ENCODE measurements at places on chromosomes 1 and 21.

DNA sequence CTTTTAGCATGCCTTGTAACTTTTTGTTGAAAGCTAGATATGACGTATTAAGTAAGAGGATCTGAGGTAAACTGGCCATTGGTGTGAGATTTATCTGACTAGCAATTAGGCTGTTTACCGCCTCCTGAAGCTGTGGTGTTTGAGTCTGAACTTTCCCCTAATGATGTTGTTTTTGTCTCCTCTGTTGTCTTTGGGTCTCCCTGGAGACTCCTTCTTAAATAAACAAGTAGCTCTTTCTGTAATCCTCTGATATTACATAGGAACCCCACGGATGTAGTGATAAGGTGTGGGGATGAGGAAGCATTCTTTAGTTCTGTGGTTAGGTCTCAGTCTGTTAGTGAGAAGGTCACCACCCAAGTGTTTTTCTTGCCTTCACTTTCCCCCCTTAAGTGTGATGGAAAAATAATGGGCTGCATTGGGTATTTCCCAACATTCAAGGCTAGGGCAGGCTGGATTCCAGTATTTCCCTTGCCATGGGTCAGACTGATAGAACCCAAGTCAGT is 33.0 kb downstream of the PRSS38 start:
- DNase-seq, result no peak

GRCh38 chr1:204272505-204272904 is 58.7 kb upstream of the GOLT1A start:
- DNase-seq, result no peak

GRCh38 chr1:91099746-91100621 is 78.1 kb upstream of the ZNF644 start:
- no peak for DNase-seq

GRCh38 chr1:177490036-177490639 is 319.4 kb downstream of the BRINP2 start:
- no peak for DNase-seq

DNA sequence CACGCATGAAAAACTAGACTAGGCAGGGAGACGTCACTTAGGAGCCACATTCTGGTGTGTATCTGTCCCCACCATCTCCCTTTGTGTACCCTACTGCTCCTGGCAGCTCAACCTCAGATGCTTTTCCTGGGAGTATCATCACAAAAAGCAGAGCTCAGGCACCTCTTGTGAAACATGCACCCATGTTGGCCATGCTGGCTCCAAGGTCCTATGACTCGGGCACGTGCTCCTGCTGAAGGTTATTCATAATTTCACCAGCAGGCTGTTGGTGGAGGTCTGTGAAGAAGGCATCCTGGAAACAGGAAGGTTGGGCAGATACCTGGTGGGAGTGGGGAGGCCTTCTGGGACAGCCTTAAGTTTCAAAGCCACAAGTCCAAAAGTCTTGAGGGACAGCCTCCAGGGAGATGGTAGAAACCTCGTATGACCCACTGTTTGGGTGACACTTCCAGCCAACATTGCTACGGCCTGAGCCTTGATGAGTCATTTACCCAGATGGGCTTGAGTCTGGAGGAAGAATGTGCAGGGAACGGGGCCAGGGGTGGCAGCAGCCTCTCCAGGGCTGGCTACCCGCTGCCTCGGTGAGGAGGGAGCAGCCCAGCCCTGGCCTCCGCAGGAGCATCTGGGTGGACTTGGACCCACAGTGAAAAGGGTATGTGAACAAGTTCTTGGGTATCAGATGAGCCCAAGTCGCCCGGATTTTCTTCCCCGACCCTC is 75.8 kb downstream of the PGBD5 start:
- DNase-seq, result no peak

All from naive thymus-derived CD4-positive, alpha-beta T cell (primary cell).